ENCODE measurements at places on chromosomes 6 and 20.

GRCh38 chr20:63822276-63822696, 8.8 kb downstream of the ZBTB46 start:
- DNase-seq: no peak

DNA sequence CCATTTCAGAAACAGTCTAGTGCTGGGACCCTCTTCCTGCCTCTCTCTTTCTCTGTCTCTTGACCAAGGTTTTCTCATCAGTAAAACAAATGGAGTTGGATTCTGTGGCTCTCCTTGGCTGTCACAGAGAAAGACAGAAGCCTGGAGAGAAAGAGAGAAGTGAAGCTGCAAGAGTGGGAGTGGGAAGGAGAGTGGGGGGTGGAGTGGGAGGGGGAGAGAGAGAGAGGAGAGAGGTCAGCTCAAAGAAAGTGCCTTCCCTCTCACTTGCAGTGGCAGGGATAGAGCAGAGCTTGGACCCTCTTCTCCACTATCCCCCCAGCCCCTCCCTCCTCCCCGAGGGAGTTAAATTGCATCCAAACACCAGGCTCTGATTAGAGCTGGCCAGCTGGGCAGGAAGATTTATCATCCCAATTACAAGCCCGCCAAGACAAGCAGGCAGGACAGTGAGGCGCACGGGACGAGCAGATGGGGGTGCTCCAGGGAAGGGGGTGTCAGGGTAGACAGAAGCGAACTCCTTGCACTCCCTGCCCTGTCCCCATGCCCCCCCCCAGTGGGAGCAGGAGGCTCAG, 74.3 kb downstream of the CD40 start:
- no peak for DNase-seq

DNA sequence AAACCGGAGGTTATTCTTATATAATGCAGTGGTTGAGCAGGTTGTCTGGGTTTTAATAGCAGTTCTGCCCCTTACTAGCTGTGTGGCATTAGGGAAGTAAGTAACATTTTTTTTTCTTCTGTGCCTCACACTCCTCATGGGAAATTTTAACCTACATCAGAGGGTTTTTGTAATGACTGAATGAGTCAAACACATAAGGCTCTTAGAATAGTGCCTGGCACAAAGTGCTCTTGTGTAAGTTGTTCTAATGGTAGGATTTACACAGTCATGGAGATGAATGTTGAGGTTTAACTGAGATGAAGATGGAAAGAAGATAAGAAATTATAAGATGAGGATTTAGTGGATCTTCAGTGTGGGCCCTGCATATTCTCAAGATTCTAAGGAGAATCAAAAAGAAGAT, 68.4 kb upstream of the PHIP start:
- DNase-seq: no peak

DNA sequence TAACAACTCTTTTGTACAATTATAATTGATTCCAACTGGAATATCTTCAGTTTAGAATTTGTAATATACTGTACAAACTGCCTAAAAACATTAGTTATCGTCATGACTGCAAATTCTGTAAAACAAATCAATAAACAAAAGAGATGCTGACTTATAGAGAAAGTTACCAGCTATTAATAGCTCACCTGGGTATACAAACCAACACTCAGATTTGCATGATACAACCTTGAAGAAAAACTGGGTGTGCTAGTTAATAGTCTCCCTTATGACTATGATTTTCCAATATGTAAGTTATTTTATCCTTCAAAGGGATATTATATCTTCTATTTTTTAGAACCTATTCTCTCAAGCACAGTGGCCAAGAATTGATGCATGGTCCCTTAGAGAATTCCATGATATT, 698.5 kb downstream of the FRK start:
- DNase-seq: no peak

DNA sequence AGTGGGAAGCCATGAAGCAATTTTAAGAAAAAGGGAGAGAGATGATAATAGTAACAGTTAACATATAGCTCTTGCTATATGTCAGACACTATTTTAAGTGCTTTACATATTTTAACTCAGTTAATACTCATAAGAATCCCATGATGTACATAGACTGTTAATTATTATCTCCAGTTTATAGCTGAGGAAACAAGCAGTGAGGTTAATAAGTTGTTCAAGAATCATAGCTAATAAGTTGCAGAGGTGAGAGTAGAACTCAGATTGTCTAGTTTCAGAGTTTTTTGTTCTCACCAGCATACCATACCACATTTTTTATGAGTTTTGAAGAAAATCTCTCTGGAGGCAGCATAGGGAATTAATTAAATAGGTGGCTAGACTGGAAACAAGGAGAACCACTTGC, 144.6 kb upstream of the MMS22L start:
- DNase-seq: no peak

DNA sequence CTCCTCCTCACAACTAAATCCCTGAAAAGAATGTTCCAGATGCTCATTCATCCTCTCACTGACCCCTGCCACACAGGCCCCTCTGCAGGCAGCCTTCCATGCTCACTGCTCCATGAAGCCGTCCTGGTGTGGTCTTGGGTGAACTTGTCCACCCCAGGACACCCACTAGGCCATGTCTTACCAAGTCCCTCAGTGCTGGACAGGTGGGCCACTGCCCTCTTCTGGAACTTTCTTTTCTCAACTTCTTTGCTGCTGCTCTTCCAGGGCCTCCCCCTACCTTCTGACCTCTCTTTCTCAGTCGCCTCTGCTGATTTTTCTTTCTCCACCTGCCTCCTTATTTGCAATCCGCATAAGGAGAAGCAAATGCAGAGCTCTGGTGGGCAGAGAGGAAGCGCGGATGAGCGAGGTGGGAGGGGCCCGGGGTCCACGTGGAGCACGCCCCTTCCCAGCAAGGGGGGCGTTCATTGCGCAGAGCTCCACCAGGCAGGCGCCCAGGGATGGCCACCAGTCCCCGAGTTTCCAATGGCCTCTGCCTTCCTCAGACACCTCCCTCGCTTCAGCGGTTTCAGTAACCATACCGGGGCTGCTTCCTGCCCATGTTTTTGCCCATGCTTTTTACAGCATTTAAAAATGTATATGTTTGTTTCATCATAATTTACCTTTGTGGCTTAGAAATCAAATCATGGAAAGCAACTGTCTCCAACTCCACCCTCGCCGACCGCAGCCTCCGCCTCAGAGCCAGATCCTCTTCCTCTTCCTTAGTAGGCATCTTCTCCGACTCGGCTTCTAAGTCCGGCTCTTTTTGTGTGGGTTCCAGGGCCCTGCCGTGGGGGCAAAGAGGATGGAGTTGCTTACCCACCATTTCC, 129.6 kb downstream of the ZDHHC14 start:
- DNase-seq: no peak

GRCh38 chr6:160992061-160992979, 751 bp downstream of the MAP3K4 start:
- DNase-seq: no peak

DNA sequence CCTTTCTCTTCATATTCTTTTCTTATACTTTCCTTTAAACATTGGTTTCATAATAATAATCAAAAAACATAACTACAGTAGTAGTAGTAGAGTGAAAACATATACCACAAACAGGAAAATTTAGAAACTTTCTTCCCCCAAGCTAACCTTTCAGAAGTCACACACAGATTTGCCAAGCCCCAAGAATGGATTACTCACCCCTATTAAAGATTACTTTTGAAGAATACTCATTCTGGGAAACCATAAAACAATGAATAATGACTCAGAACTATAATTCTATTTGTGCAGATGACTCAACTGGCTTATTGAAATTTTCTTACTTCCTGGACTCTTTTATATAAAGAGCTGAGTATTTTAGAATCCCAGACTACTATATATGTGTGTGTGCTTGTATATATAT, 119.4 kb upstream of the GJE1 start:
- DNase-seq: no peak

DNA sequence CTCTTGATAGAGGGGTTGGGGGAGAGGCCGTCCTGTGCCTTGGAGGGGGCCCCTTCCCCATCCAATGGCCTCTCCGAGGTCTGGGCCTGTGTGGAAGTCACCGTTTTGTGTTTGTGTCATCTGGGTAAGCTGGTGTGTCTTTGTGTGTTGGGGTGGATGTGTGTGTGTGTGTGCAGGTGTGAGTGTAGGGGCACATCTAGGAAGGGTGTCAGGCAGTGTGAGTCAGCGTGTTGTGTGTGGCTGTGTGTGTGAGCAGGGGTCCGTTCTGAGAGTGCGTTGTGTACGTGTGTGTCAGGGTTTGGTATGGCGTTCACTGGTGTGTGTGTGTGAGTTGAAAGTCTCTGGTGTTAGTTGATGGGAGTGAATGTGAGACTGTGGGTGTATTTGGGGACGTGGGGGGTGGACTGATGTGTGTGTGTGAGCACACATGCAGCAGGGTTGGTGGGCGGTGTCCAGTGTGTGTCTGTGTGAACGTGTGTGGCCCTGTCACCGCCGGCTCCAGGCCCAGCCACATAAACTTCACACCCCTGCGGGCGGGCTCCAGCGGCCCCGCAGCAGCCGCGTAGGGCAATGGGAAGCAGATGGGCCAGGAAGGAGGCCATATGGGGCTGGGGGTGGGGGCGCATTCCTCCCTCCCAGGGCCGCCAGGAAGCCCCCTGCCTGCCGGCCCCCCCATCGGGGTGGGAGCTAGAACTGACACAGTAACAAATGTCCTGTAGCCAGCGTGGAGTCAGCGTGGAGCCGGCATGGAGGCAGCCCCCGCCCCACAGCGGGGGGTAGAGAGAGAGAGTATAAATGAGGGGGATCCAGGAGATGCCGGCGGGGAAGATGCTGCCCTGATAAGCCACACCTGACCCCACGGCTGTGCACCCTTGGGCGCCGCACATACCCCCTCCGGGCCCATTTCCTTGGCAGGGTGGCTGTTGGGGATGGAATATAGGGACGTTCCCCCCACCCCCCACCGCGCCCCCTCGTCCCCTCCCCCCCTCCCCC, 32.1 kb downstream of the SNAI1 start:
- no peak for DNase-seq

GRCh38 chr6:51261691-51262090, 443.0 kb downstream of the TFAP2B start:
- DNase-seq: no peak

DNA sequence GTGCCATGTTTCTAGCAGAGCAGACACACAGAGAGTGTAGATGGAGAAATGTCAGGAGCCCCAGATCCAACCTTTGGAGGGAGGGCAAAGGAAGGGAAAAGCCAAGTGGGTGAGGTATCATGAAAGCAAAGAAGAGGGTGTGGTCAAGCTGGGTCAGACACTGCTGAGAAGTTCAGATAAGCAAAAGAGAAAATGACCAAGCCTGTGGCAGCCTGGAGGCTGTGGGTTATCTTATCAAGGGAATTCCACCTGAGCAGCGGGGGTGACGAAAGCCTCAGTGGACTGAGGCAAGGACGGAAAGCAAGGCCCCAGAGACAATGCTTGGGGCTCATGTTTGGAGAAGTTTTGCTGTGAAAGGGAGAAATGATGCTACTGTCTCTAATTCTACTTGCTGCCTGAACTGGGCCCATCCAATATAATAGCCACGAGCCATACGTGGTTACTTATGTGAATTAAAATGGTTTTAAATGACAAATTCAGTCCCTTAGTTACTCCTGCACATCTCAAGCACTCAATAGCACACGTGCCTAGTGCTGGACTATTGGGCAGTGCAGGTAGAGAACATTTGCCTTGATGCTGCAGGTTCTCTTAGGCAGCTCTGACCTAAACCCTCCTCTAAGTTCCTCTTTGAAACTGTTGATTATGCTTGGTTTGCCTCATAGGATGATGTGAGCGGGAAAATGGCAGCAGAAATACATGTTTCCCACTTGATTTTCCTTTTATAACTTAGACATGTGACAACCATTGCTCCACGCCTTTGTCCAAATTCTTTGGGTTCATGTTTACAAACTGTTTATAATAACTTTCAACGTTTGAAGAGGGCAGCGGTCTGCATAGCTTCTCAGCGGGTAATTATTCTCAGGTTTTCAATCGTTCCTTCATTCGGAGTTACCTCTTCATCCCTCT, 63.7 kb downstream of the SLC22A23 start:
- DNase-seq: no peak

- peak; percentile 62 for DNase-seq
These were observed 76.2 kb downstream of the FAM229B start for GRCh38 chr6:112163295-112164257.

DNA sequence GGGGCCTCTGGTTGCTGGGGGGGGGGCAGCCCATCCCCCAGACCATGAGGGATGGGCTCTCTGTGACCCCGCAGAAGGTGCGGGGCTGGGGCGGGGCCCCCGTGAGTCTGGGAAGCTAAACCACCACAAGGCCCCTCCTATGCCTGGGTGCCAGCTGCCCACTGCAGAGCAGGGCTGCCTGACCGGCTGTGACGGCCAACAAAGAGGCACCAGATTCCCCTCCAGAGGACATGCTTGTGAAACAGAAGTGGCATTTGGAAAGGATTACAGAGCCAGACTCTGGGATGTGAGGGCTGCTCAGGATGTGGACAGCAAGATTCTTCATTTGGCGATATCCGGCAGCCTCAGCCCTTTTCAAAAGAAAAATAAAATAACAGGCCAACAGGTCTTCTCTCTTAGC, 16.5 kb upstream of the NTSR1 start:
- no peak for DNase-seq

DNA sequence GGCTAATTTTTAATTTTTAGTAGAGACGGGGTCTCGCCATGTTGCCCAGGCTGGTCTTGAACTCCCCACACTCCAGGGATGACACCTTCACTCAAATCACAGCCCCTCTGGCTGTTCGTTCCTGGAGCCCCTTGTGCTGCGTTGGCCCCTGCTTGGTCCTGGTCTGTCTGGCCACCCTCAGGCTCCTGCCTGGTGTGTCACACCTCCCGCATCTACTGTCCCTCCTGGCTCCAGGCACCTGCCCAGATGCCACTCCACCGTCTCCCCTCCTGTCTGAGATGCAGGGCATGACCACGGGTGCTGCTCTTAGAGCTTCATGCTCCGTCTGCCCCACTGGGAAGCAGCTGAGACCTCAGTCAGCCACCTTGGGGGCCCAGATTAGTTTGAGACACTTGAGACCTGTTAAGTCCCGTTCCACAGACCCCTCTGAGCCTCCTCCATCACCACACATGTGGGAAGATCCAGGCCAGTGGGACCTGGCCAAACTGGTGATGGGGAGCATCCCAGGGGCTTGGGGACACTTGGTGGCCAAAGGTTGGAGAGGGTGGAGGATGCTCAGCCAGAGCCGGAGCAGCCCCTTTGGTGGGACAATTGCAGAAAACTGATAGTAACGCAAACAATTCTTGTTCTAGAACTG, 21.9 kb upstream of the NPBWR2 start:
- DNase-seq: no peak

DNA sequence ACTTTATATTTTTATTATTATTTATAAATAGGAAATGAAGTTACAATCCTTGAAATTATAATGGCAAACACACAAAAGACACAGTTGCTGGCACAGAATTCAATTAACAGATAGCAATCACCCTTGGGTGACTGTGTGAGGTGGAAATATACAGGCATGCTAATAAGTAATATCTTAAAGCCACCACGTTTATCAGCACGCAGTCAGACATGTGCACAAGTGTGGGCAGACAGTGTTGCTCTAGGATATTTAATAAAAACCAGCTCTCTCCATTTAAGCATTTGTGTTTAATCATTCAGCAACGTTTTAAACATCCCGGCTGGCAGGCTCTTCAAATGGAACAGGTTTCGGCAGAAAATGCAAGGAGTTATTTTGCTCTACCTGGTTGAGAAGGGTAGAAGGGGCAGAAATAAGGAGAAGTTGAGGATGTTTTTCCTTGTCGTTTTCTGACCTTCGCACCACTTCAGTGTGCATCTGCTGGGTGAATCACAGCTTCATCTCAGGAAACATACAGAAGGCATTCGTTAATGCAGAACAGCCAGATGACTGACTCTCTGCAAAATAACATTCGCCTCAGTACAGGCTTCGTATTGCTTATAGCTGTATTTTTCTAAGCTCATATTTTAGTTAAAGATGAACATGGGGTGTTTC, 585.1 kb downstream of the QKI start:
- DNase-seq: no peak

GRCh38 chr6:107843400-107843799, 19.3 kb upstream of the SCML4 start:
- no peak for DNase-seq
